Activated B cell treated with CpG ODN at 0.5 μM for 24 hours (primary cell): ENCODE measurements at places on chromosomes 1 and 21.

- H3K36me3 ChIP-seq, result peaks cover 80% of the 10 kb centered on the region
- H3K27ac ChIP-seq, result peak overlapping the region; percentile 74
- no peak for DNase-seq
- no peaks in the 10 kb centered on the region for H3K27me3 ChIP-seq
Observed at GRCh38 chr21:44065428-44065827, 41.8 kb upstream of the PWP2 start.

DNA sequence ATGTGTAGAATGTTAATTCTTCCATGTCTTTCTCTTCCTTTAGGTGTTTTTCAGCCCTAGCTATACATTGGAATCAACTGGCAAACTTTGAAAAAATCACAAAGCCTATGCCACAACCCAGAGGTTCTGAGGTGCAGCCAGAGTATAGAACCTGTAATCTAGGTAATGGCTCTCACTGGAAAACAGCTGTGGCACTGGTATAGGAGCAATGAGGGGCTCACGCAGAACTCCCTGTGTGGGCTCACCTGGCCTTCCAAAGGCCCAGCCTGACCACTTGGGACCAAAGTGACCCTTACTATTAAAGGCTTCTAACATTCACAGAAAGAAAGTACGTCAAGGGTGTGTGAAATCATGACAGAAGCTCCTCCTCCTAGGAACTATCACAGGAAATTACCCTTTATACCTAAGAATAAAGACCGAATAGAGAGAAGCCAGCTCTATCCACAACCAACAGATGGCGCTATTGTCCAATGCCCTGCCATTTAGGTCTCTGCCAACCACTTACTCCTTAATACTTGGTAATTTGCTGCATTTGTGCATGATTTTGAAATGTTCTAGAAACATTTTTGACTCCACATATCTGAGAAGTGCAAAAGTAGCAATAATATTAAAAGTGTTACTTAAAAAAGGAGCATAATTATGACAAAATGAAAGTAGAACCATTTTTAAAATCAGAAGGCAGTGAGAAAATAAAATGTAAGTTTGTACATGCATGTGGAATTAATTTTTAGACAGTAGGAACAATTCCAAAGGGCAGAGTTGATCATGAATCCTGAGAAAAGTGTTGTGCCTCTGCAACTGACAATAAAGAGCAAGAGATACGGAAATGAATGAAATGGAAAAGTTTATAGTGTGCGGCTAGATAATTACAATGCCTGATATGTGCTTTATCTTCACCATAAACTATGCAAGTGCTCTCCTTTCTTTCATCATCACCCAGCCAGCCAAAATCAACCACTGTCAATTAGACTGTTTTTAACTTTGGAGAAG, 93.1 kb upstream of the HAO2 start:
- no peak overlapping the region for H3K4me3 ChIP-seq
- H3K27me3 ChIP-seq, result peaks cover 3% of the 10 kb centered on the region
- DNase-seq, result no peak
- H3K36me3 ChIP-seq, result no peaks in the 10 kb centered on the region
- H3K27ac ChIP-seq, result no peak overlapping the region

DNA sequence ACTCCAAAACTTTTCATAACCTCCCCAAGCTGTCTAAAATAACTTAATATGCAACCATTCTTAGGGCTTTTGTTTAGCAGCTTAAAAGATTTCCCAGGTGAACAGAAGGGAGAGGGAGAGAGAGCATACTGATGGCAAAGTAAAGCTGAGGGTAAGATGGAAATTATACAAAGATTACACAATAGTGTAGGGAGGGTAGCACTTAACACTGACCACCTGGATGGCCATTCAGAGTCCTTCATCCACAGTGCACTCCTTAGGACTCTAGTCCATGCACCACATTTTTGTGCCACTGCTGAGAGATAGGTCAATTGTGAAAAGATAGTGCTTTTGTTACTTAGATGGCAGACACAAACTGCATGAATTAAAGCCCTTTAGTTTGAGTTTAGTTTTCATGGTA, 574.6 kb downstream of the LMO4 start:
- no peak for DNase-seq
- peaks cover 19% of the 10 kb centered on the region for H3K4me1 ChIP-seq
- H3K27me3 ChIP-seq, result no peaks in the 10 kb centered on the region
- peak overlapping the region; percentile 47 for H3K27ac ChIP-seq

DNA sequence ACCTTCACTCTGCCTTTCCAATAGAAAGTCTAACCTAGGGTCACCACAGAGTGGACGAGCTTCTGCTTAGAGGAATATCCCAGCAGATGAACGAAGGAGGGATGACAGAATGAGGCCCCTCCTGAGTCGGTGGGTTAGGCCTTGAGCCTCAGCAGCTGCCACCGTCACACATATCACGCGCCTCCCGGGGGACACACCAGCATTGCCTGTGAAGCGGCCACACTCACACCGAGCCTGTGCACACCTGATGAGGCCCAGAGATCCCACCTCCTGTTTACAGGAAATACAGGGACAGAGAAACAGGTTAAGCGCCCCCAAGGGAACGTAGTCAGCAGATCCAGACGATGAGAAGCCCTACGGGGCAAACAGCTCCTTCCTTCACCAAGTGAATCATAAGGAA, 25.1 kb upstream of the LRRC47 start:
- DNase-seq, result no peak
- no peaks in the 10 kb centered on the region for H3K27me3 ChIP-seq
- no peak overlapping the region for H3K27ac ChIP-seq

- no peaks in the 10 kb centered on the region for H3K4me1 ChIP-seq
- H3K27ac ChIP-seq, result no peak overlapping the region
- no peak overlapping the region for H3K4me3 ChIP-seq
- H3K27me3 ChIP-seq, result peaks cover 31% of the 10 kb centered on the region
- DNase-seq, result no peak
Observed at GRCh38 chr1:152412756-152413155, 1.3 kb downstream of the CRNN start.

GRCh38 chr1:56095696-56096665, 483.4 kb downstream of the PLPP3 start:
- no peaks in the 10 kb centered on the region for H3K36me3 ChIP-seq
- no peak overlapping the region for H3K27ac ChIP-seq
- H3K27me3 ChIP-seq, result peaks cover 3% of the 10 kb centered on the region
- no peak overlapping the region for H3K4me3 ChIP-seq
- H3K4me1 ChIP-seq, result no peaks in the 10 kb centered on the region

DNA sequence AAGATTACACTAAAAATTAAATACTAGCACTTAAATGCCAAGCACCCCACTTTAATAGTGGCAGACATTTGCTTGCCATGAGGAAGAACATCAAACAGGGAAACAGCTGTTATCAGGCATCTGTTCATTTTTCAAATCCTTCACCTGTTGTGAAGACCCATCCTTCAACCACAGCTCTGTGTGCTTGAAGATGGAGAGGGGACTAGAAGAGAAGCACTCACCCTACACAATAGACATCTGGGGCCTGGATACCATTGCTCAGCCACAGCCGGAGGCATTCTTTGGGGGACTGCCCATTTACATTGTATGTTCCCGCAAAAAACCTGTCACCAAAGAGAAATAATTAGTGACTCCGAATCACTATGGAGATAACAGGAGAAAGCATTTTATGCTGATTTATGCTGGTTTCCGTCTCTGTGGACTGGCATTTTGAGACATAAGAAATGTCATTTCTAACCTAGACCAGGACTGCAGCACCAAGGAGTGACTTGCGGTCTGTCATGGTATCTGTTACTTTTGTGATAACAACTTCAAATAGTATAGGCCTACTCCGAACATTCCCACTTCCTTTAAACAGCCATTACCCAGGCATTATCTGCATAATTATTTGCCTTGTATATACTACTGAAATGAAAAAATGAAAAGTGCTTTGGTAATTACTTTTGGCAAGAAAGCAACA, 28.8 kb upstream of the MTF1 start:
- no peak overlapping the region for H3K27ac ChIP-seq
- H3K4me3 ChIP-seq, result no peak overlapping the region
- no peaks in the 10 kb centered on the region for H3K27me3 ChIP-seq
- H3K4me1 ChIP-seq, result peaks cover 8% of the 10 kb centered on the region
- H3K36me3 ChIP-seq, result peaks cover 67% of the 10 kb centered on the region

DNA sequence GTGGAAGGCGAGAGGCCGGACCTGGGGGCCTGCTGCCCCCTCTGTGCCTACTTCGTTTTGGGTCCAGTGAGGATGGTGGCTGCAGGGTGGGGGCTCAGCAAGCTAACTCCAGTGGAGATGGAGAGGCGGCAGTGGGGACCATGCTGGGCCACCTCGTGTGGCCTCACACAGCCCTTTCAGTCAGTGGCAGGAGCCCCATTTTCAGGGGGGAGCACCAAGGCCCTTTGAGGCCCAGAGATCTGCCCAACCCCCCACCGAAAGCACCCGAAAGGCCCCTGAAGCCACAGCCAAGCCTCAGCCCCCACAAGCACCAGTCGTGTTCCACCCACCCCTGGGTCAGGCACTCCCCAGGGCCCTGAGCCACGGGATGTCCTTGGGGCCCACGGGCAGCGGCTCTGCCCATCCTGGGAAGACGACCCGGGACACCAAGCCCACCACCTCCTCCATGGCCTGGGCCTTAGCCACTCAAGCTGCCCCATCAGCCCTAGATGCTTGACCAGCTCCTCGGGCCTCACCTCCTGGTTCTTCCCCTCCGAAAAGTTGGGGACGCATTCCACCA, 345 bp downstream of the FTCD start:
- peaks cover 2% of the 10 kb centered on the region for H3K36me3 ChIP-seq
- H3K4me3 ChIP-seq, result no peak overlapping the region
- H3K4me1 ChIP-seq, result peaks cover 2% of the 10 kb centered on the region
- no peak for DNase-seq
- no peak overlapping the region for H3K27ac ChIP-seq

DNA sequence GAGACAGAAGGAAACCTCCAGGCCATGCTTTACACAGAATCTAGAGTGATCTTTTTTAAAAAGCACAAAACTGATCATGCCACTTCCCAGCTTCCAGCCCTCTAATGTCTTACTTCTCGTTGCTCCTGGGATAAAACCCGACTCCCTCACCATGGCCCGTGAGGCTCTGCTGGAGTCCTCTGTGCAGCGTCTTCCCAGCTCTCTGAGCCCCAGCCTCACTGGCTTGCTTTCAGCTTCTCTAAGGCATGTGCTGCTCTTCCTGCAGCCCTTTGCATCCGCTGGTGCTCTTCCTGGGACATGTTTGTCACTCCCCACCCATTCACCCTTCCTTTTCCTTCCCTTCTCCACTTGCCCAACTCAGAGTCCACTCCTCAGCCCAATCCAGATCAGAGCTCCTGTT, 184.1 kb downstream of the AK5 start:
- no peaks in the 10 kb centered on the region for H3K4me1 ChIP-seq
- no peaks in the 10 kb centered on the region for H3K36me3 ChIP-seq
- DNase-seq, result no peak
- H3K27me3 ChIP-seq, result peaks cover 2% of the 10 kb centered on the region

DNA sequence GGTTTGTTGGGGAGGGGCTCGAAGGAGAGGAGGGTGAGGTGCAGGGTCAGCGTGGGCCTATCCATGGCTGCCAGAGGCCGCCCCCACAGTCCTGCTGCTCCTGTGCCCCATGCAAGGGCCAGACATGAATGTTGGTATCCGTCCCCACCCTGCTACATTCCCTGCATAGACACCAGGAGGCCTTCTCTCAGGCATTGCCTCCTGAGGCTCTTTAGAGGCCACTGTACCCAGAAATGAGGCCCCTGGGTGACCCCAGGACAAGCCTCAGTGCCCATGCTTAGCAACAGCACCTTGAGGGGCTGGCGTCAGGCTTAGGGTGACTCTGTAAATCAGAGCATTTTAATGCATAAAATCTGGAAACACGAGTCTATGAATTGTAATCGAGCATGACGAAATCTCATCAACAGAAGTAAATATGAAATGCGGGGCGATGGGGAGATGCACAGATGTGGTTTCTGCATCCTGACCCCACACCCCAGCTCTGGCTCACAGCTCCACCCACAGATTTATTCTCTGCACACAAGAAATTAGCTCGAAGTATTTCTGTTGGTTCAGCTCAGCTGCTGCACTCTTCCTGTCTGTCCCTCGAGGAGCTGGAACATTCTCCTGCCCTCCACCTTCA, 124.0 kb upstream of the CSF3R start:
- no peak for DNase-seq
- no peaks in the 10 kb centered on the region for H3K4me1 ChIP-seq
- H3K27me3 ChIP-seq, result peaks cover 8% of the 10 kb centered on the region
- H3K27ac ChIP-seq, result no peak overlapping the region
- no peaks in the 10 kb centered on the region for H3K36me3 ChIP-seq
- no peak overlapping the region for H3K4me3 ChIP-seq

GRCh38 chr1:234114648-234115307, 210.3 kb downstream of the SLC35F3 start:
- no peak for DNase-seq
- no peak overlapping the region for H3K4me3 ChIP-seq
- no peak overlapping the region for H3K27ac ChIP-seq
- H3K36me3 ChIP-seq, result no peaks in the 10 kb centered on the region
- H3K4me1 ChIP-seq, result peaks cover 4% of the 10 kb centered on the region
- peaks cover 6% of the 10 kb centered on the region for H3K27me3 ChIP-seq

DNA sequence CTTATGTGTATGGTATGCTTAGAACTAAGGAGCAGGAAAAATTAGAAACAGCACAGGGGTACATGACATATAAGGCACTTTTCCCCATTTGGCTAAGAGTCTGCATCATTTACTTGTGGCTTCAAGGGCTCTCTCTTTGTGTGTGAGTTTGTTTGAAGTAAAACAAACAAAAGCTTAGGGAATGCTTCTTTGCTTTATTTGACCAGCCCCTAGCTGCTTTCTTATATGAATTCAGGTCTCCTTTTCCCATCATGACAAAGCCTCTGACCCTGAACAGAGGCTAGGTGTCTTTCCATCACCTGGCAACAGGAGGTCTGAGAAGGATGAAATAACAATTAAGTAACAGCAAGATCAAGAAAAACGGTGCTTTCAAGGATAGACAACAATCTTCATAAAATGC, 643.8 kb upstream of the ADGRL2 start:
- no peak for DNase-seq
- no peaks in the 10 kb centered on the region for H3K36me3 ChIP-seq
- no peak overlapping the region for H3K27ac ChIP-seq
- no peak overlapping the region for H3K4me3 ChIP-seq
- H3K4me1 ChIP-seq, result no peaks in the 10 kb centered on the region

GRCh38 chr1:157400766-157401165, 151.5 kb downstream of the FCRL5 start:
- H3K27me3 ChIP-seq, result peaks cover 8% of the 10 kb centered on the region
- no peak overlapping the region for H3K27ac ChIP-seq
- no peak for DNase-seq
- H3K36me3 ChIP-seq, result no peaks in the 10 kb centered on the region

GRCh38 chr1:44409757-44410156, 4.7 kb downstream of the RNF220 start:
- peaks cover 37% of the 10 kb centered on the region for H3K4me1 ChIP-seq
- H3K4me3 ChIP-seq, result no peak overlapping the region
- H3K27ac ChIP-seq, result no peak overlapping the region
- H3K27me3 ChIP-seq, result peaks cover 38% of the 10 kb centered on the region
- H3K36me3 ChIP-seq, result no peaks in the 10 kb centered on the region
